ENCODE measurements at places on chromosomes 2 and 18.

- no peak for DNase-seq
Measured at GRCh38 chr2:132774189-132774588, 104.2 kb upstream of the LYPD1 start.

- DNase-seq = no peak
Measured at GRCh38 chr18:10343778-10344177, 110.7 kb upstream of the APCDD1 start.

- DNase-seq = peak; percentile 27
Measured at GRCh38 chr2:72917138-72917876, at the start of gene EMX1. TSS of gene EMX1 (plus strand) at chr2:72917519. CDS start at chr2:72917853, 334 bp downstream.

DNA sequence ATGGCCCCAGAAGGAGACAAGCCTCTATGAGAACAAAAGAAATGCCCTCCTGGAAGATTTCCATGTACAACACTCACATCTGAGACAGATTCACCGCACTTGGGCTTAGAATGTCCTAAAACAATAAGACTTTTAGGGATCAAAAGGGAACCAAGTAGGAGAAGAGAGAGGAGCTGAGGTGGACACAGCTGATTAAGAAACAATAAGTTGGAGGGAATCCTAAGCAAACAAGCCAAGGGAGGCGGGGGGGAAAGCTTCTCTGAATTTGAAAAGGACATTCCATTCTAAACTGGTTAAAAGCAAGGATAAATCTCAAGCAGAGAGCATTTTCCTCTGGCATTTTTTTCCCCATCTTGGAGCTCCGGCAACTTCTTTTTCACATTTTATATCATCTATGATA is 9.9 kb downstream of the ACVR1 start:
- no peak for DNase-seq

DNA sequence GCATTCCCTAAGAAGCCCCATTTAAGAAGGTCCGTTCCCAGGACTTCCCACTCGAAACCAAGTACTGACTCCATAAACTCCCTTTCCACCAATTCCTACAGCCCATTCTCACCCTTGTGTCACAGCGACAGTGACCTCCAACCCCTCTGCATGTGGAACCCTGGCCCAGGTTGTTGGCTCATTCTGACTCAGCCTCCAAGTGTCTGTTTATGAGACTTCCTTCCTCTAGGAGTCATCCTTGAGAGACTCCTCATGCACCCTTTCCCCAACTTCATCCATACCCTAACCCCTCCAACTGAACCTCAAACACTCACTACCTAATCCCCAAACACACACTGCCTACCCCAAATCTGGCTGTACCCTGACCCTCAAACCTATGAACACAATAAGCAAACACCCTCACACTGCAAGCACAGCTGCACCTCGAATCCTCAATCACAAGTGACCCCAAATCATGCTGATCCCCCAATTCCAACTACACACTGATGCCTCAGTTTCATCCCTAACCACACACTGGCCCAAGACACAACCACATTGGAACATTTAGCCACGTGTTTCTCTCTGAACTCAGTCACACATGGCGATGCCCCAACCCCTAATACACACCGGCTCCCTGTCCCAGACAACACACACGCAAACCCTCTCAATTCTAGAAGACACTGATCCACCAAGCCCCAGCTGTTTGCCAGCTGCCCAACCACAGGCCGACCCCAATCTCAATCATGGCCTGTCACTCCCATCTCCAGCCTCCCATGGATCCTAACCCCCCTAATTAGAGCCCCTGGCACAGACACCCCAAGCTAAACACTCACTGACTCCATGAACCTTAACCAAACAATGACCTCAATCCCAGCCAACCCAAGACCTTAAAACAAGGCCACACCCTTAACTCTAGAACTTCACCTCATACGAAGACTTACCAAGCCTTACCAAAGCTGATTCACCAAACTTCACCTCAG is 219.6 kb downstream of the CYP26B1 start:
- no peak for DNase-seq

DNA sequence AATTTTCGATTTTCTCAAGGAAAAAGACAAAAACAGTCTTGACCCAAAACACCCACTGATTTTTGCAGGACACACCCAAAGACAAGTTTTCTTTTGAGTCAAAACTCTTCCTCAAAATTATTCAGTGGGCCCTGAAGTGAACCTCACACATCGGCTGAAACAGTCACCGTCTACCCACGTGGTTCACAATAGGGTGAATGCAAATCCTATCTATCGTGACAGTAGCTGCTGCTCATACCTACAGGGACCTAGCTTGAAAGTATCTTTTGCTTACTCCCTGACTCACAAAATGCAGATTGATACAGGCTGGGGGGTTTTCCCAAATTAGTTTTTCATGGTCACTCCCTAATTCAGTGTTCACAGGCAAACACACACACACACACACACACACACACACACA is 10.7 kb upstream of the CD226 start:
- DNase-seq = no peak

DNA sequence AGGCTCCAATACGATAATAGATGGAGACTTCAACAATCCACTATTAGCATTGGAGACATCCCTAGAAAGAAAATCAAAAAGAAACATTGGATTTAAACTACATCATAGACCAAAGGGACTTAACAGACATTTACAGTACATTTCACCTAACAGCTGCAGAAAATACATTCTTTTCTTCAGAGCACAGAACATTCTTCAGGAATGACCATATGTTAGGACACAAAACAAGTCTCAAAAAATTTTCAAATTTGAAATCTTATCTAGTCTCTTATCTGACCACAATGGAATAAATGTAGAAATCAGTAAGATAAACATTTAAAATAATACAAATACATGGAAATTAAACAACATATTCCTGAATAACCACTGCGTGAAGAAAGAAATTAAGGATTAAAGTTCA is 68.7 kb downstream of the STRADB start:
- DNase-seq = no peak

GRCh38 chr2:19899985-19900930 is 1.5 kb downstream of the TTC32 start:
- DNase-seq = peak; percentile 70

Measured in stimulated activated naive CD4-positive, alpha-beta T cell (primary cell).